Testis (tissue), 5 donors: ENCODE measurements at places on chromosomes 2 and 18.
A peak's percentile ranks its signal among the peaks of the same experiment; 100 is the strongest.

- DNase-seq, result peak; percentile 23
These were observed 472 bp upstream of the PLEKHM3 start for GRCh38 chr2:208025814-208026184.

GRCh38 chr2:100630473-100630977, 67.7 kb downstream of the PDCL3 start:
- no peak for DNase-seq

DNA sequence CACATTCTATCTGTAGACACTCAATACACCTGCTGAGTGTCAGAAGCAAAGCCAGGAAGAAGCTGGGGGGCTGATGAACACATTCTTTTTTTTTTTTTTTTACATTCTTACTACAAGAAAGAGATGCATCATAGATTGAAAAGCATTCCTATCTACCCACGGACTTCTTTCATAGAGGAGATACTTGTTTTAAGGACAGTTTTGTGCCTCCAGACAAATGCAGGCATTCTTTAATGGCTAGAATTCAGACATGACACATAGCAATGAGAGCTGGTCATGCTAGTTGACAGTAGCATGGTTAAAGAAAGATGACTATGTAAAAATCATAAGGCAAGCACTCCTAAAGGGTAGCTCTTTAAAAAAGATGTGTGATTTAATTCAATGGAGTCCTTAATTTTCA, 110.2 kb downstream of the EPHA4 start:
- no peak for DNase-seq

DNA sequence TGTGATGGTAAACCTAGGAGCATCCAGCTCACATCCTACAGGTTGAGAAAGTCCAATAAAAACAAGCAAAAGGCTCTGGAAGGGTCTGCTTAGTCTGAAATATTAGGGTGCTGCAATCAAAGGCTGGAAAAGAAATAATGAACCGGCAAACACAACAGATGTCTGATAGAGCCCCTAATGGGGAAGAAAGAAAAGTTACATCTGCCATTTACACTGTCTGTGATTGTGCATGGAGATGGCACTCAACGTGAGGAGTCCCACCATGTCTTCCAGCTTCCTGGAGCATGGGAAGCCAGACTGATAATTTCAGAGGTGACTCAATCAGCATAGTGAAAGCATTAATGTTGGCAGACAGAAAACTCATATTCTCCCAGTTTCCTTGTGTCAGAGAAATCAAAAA, 307.8 kb downstream of the EPHA4 start:
- no peak for DNase-seq

DNA sequence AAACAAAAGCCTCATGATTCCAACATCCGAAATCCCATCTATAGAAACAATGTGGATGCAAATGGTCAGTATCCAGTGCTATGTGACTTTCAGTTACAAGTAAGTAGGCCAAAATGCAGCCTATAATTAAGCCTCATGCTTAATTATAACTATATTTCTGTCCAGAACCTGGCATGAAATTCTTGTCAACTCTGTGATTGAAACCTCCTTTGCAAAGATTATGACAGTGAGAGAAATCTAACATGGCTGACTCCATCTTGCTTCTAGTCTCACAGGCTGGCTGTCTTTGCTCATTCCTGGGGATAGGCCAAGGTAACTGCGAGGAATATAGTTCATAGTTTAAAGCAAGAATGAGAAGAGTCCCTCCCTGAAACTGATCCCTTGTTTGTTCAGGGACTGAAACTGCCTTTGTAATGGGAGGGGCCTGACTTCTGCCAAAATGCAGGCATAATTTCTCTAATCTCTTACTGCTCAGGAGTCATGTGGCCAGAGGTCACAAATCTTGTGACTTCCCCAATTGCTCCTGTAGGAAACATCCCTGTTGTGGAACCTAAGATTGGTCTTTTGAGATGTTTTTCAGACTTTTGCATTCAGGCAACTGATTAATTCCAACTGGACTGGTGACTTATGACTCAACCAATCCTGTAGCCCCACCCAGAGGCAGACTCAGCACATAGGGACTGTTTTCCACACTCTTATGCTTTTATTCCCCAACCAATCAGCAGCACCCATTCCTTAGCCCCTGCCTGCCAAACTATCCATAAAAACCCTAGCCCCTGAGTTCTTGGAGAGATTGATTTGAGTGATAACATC, 84.5 kb upstream of the TLK1 start:
- no peak for DNase-seq

GRCh38 chr2:239716536-239717318, 308.4 kb downstream of the NDUFA10 start:
- DNase-seq, result no peak

GRCh38 chr2:71528749-71529148, 75.4 kb downstream of the DYSF start:
- no peak for DNase-seq

- DNase-seq, result no peak
These were observed 13.7 kb downstream of the INO80C start for GRCh38 chr18:35484034-35484433.

DNA sequence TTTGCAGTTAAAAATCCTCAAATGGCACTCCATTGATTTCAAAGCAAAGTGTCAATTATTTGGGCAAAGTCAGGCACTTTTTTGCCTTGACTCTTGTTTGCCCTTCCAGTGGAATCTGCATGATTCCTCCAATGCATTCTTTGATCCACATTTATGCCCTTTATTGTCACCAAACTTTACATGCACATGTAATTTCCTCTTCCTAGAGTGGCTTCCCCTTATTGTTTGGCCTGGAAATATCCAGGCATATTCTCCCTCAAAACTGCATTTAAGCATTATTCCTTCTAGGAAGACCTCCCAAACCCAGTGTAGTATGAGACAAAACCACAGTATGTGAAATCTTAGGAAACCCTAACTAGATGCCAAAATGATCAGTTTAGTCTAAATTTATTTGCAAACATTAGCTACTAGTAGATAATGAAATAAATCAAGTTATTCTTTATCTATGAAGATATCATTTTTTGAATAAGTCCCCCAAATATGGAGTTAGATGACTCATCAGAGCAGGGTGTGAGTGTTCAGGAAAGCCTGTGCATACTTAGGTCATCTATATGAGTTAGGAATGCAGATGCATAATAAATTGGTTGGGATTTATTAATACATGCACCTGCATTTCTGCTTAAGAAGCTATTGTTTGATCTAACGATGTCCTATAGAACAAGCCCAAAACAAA, 433.3 kb upstream of the TCF4 start:
- DNase-seq, result no peak

DNA sequence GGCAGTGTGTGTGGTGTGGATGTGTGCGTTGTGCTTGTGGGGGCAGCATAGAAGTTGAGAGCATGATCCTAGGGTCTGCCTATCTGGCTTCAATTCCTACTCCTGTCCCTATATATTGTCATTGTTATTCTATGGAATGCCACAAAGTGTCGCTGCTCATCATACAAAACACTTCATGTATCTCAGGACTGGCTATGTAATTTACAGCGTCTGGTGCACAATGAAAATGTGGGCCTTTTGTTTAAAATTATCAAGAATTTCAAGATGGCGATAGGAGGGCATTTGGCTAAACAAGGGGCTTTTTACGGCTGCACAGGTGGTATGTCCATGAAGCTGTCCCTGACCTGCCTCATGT, 3.4 kb downstream of the SERPINB2 start:
- DNase-seq, result no peak

DNA sequence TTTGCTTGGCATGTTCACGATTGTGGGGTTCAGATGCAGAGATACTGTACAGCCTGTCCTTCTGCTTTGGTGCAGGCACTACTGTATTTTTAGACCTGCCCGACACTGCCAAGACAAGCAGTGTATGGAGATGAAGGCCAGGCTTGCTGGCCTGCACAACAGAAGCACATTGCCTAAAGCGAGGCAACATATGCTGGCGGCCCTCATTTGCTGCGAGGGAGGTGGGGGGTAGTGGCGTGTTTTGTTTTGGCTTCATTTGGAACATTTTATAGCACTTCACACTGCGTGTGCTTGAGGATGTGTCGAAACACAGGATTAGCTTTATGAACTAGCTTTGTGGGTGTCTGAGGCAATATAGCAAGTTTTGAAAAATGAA, 27.0 kb downstream of the TMEM182 start:
- no peak for DNase-seq

GRCh38 chr18:26397019-26397418, 151.3 kb downstream of the KCTD1 start:
- no peak for DNase-seq

DNA sequence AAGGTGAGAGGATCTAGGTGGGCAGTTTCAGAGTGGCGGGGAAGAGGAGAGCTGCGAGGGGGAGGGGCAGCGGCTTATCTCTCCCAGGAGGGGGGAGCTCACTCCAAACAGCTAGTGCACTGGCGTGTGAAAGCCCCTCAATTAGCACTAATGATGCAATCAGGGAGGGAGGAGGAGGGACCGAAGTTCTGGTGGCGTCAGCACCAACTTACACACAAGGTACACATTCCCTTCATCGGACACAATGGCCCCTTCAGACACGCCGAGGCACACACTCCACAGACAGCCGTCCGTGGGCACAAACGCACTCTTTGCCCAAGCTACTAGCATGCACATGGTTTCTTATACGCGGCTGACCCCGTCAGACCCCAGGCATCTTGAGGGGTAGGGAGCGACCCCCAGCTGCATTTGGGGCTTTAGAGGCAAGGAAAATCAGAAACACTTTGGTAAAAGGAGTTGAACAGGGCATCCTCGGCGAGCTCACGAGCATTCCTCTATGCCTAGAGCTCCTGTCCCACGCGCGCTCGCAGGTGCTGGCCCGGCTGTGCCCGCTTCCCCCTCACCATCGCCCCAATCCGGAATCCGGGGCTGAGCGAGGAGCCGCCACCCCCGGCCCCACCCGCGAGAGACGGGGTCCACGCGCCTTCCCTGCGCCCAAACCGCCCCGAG, 868 bp upstream of the PKDCC start:
- DNase-seq, result peak; percentile 59

DNA sequence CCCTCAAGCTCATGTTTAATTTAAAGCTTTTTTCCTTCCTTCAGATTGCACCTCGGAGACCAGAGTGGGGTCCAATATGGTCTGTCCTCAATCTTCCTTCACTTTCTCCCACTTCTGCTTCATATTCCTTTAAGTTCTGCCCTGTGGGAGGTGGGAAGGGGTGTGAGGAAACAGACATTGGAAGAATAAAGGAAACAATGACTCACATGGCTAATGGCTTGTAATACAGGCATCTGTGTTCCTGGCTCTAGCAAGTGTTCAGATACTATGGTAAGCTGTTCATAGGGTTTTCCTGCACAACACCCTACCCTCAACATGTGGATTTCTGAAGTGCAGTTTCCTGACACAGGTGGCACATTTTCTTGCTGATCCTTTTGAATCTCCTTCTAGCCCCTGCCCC, 209.5 kb downstream of the PIK3C3 start:
- no peak for DNase-seq

DNA sequence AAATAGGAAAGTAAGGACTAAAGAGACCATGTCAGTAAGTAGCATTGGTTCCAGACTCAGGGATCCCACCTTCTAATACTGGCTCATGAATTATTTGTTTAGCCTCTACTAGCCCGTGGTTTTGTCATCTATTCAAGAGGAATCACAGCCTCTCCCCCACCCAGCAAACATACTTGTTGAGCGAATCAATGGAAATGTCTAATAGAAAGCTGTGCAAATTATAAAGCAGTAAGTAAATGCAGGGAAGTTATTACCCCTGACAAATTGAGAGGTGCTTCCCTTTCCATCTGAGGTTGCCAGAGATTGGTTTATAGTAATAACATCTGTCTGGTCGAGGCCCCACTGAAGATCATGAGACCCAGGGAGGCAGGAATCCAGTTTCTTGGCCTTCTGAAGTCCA, 219.3 kb upstream of the OSR1 start:
- no peak for DNase-seq
